ENCODE measurements at places on chromosomes 13 and 19. TPM values are rescaled to one million over a fixed set of nuclear protein-coding genes. Genes with fewer than 3 reads are reported as not detected.
A peak's percentile ranks its signal among the peaks of the same experiment; 100 is the strongest.

The TSPAN16 gene
- total RNA-seq = not detected

The TBXA2R gene
- total RNA-seq = 2.3 TPM

The MAST1 gene
- total RNA-seq = not detected

The HPN gene
- total RNA-seq = 3.4 TPM

The KISS1R gene
- total RNA-seq = not detected

The CYP4F8 gene
- total RNA-seq = not detected

DNA sequence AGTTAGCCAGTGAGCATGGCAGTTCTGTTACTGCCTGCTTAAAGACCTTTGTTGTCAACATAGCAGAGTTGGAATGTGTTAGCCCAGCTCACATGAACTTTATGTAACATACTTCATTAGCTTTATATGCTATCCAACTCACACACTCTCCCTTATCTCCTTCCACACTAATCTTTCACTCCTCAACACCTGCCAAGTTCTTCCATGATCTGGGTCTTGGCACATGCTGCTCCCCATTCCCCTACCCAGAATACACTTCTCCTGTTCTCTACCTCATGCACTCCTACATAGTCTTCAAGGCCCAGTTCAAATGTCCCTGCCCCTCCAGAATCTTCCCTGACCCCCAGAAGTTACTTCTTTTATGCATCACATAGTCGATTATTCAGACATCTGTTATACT is 179.3 kb downstream of the KATNAL1 start:
- H3K27me3 ChIP-seq = peaks cover 6% of the 10 kb centered on the region
- DNase-seq = no peak
- no peak overlapping the region for H3K4me3 ChIP-seq
- no peak overlapping the region for H3K27ac ChIP-seq
- no peaks in the 10 kb centered on the region for H3K36me3 ChIP-seq

- DNase-seq = no peak
- peaks cover 48% of the 10 kb centered on the region for H3K36me3 ChIP-seq
- H3K4me1 ChIP-seq = peaks cover 58% of the 10 kb centered on the region
- H3K27me3 ChIP-seq = no peaks in the 10 kb centered on the region
- peak overlapping the region; percentile 48 for H3K27ac ChIP-seq
Measured at GRCh38 chr19:12544401-12544876, 6.8 kb downstream of the ZNF564 start.

- H3K4me1 ChIP-seq = no peaks in the 10 kb centered on the region
- no peaks in the 10 kb centered on the region for H3K36me3 ChIP-seq
- no peak for DNase-seq
- H3K4me3 ChIP-seq = no peak overlapping the region
- peaks cover 86% of the 10 kb centered on the region for H3K27me3 ChIP-seq
- no peak overlapping the region for H3K27ac ChIP-seq
Measured at GRCh38 chr19:5417495-5418436, 37.5 kb upstream of the ZNRF4 start.

- no peak for DNase-seq
- H3K36me3 ChIP-seq = no peaks in the 10 kb centered on the region
- no peaks in the 10 kb centered on the region for H3K4me1 ChIP-seq
- H3K27ac ChIP-seq = no peak overlapping the region
- H3K4me3 ChIP-seq = no peak overlapping the region
- no peaks in the 10 kb centered on the region for H3K27me3 ChIP-seq
Measured at GRCh38 chr13:54241719-54242118, 1213.1 kb downstream of the OLFM4 start.

GRCh38 chr13:99269627-99270241 is 11.6 kb upstream of the GPR18 start:
- H3K4me3 ChIP-seq = no peak overlapping the region
- no peak overlapping the region for H3K27ac ChIP-seq
- no peaks in the 10 kb centered on the region for H3K27me3 ChIP-seq
- DNase-seq = no peak
- no peaks in the 10 kb centered on the region for H3K36me3 ChIP-seq

GRCh38 chr19:57212109-57212508 is 18.7 kb upstream of the AURKC start:
- H3K27me3 ChIP-seq = no peaks in the 10 kb centered on the region
- no peak overlapping the region for H3K27ac ChIP-seq
- H3K36me3 ChIP-seq = peaks cover 83% of the 10 kb centered on the region
- H3K4me1 ChIP-seq = peaks cover 11% of the 10 kb centered on the region

Data from left ventricle myocardium inferior (tissue), 1 donor.